ENCODE measurements at places on chromosomes 13 and 19.

- no peak for DNase-seq
Measured at GRCh38 chr19:1744822-1745563, 8.3 kb upstream of the ONECUT3 start.

GRCh38 chr19:16001481-16002312, 52.9 kb downstream of the OR10H4 start:
- no peak for DNase-seq

DNA sequence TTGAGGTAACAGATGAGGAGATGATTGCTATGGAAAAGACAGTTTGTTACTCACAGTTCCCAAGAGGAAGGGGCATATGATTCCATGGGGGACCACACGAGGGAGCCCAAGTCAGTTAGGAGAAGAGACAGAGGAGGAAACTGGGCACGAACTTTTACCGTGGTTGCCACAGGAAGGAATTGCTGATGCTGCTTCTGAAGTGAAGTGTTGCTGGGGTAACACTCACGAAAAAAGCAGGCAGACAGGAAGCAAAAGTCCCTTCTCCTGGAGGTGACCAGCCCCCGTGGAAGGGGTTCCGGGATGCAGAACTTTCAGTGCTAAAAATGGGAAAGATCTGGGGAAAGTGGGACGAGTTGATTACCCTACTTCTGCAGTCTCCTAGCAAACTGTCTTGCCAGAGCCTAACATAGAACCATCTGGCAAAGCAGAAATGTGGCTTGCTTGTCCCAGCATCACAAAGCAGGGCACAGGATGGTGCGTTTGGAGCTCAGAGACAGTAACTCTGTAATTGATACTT, 35.4 kb upstream of the MAP3K10 start:
- DNase-seq, result peak; percentile 29

- DNase-seq, result no peak
Measured at GRCh38 chr13:106850973-106851650, 283.2 kb upstream of the ARGLU1 start.

DNA sequence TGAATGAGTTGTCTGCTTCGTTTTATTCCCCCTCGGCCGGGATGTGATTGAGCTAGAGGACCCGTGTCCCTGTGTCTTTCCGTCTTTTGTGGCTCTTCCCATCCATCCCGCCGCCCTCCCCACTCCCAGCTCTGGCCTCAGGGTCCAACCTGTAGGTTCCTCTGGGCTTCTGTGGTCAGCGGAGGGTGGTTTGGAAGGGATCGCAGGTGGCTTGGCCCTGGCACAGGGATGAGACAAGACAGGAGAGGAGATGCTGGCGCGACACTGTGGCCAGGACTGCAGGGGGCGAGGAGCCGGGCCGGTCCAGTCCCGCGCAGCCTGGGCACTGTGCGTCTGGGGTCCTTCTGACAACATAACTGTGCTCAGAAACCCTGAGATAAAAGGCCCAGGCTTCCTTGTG, 2.0 kb downstream of the EVI5L start:
- DNase-seq, result peak; percentile 33
